SK-N-SH (cell line): ENCODE measurements at places on chromosomes 13 and 19.
A peak's percentile ranks its signal among the peaks of the same experiment; 100 is the strongest.

DNA sequence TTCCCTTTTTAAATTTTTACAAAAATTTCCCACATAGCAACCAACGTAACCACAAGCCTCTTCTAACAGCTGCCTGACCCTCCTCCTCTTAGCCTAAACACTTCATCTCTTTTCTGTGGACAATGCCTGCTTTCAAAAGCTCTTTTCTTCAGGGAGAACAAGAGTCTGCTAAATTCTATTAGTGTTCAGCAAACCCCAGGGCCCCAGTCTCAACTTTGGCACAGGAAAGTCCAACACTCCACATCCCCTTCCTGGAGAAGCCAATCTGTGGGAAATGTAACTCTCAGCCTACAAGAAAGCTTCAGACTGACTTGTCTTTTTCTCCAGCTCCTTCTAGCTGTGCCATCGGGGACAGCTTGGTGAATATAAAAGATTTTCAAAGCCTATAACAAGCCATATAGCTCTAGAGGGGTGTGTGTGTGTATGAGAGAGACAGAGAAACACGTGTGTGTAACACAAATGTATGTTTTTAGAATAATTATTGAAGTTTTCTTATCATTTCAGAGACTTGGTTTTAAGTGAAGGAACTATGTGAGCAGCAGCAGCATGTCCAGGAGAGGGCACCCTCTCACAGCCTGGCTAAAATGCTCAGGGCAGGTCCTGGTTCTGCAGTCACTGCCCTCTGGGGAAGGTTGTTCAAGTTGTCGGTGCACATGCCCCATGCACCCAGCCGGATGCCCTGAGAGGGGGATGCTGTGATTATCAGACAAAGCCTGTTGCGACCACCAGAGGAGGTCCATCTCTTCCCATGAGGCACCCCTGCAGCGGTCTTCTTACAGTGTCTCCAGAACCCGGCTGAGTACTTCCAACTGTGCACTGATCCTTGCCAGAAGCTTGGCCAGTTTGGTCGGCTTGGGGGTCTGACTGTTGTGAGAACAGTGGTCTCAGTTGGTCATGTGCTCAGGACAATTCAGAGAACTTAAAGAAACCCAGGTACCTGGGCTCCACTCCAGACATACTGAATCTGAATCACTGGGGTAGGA, 34.4 kb downstream of the CCDC70 start:
- peak; percentile 62 for DNase-seq

- no peak for DNase-seq
Measured at GRCh38 chr19:34348899-34349487, 16.0 kb upstream of the GPI start.

DNA sequence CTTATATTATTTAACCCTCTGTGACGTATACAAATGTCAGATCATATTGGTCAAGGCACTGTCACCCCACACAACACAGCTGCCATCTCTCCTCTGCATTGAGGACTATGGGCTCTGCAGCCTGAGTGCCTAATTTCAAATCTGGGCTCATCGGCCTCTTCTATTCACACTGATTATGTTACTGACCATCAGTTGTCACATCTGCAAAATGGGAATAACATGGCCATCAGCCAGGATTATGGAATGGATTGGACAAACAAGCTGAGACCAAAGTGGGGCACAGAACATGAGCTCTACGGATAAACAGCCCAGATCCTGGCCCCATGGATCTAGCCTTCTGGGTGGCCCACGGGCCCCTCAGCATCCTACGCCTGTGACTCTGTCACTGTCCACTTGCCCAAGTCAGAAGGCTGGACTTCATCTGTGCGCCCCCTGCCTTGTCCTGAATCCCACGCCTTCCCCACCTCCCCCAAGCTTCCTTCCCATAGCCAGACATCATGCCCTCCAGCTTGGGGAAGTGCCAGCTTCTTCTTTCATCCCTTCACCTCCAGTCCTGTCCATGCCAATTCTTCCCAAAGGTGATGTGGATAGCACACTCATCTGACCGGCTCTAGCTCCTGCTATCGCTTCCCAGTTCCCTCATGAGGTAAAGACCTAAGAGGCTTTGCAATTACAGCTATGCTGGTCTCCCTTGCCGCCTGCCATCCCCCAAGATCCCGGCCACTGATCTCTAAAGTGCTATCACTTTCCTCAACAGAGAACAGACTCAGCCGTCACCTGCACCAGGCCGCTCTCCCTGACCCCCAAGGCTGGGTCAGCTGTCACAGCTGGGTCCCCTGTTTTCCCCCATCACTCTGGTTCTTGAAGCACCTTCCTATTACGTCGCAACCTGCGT, 872 bp downstream of the FARSA start:
- DNase-seq, result peak; percentile 56

GRCh38 chr13:113305208-113305607, 8.2 kb downstream of the LAMP1 start:
- no peak for DNase-seq

GRCh38 chr13:75657111-75657510, 21.0 kb downstream of the LMO7 start:
- no peak for DNase-seq

DNA sequence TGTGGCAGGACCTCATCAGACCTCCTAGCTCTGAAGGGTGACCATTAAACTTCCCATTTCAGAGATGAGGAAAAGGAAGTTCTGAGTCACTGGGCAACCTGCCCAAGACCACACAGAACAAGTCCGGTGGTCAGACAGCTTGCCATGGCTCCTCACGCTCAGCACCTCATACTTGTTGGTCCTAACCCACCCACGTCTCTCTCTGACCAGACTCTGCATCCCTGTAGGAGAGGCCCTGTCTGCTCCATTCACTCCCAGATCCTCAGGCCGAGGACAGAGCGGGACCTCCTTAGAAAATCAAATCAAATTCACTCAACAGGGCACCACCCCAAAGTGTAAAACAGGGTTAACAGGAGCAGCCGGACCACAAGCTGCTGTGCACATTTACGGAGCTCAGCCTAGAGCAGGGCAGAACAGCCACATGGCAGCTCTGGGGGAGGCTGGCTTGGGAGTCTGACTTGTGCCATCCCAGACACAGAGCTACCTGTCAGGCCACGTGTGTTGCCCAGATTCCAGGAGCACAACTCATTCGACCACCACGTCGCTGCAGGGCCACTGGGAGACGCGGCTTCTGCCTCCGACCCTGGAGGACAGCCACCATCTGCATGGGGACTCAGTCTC, 1.7 kb downstream of the MIER2 start:
- no peak for DNase-seq
